ENCODE measurements at places on chromosomes 6 and 20.

DNA sequence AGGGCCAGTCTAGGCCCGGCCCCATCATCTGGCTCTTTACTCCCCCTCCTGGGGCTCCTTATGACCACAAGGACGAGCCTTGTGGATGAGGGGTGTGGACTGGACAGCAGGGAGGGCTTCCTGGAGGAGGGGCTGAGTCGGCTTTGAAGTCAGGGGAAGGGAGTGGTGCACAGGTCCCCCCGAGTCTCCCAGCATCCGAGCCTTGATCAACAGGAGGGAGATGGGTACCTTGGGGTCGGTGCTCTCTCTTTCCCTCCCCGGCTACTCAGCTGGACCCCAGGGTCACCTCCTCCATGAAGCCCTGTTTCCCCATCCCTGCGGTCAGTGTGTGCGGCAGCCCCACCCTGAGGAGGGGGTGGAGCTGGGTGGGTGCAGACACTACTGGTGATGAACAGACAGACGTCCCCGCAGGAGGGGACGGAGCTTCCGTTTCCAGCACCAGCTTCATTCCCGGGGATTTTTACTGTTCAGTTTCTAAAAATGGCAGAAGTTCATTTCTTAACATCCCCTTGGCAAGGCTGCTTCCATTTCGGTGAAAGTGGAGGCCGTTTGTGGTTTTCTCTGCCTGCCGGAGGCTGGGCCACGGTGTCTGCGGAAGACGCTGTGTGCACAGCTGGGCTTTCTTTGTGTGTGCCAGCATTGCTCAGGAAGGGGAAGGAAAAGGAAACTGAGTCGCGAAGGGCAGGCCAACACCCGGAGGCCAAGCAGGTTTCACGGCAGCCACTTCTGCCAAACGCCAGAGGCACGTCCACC is 19.6 kb downstream of the NTSR1 start:
- no peak for DNase-seq

DNA sequence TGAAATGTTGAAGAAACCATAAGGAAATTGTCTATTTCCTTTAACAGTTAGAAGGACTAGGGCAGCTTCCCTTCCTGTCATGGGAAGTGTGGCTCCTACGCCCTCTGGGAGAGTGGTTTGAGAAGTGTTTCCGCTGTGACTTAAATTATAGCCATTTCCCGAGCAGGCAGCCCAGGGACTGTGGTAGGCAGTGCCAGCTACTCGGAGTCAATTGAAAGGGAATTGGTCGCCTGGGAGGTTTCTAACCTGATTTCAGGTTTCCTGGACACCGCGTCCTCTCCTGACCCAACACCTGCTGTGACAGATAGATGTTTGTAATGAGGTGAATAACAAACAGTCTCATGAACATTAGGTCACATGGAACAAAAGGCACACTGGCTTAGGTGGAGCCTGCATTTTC is 256.1 kb upstream of the PLCB4 start:
- DNase-seq: no peak

DNA sequence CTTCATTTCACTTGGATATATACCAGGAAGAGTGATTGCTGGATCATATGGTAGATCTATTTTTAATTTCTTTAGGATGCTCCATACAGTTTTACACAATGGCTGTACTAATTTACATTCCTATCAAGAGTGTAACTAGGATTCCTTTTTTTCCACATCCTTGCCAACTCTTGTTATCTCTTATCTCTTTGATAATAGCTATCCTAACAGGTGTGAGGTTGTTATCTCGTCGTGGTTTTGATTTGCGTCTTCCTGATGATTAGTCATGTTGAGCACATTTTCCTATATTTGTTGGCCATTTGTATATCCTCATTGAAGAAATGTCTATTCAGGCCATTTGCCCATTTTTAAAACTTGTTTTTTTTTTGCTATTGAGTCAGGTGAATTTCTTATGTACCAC is 552.4 kb downstream of the RFPL4B start:
- DNase-seq: no peak

- DNase-seq: no peak
These were observed 6.1 kb upstream of the JARID2 start for GRCh38 chr6:15239616-15240364.

GRCh38 chr6:158595223-158595622 is 35.3 kb downstream of the TMEM181 start:
- no peak for DNase-seq

DNA sequence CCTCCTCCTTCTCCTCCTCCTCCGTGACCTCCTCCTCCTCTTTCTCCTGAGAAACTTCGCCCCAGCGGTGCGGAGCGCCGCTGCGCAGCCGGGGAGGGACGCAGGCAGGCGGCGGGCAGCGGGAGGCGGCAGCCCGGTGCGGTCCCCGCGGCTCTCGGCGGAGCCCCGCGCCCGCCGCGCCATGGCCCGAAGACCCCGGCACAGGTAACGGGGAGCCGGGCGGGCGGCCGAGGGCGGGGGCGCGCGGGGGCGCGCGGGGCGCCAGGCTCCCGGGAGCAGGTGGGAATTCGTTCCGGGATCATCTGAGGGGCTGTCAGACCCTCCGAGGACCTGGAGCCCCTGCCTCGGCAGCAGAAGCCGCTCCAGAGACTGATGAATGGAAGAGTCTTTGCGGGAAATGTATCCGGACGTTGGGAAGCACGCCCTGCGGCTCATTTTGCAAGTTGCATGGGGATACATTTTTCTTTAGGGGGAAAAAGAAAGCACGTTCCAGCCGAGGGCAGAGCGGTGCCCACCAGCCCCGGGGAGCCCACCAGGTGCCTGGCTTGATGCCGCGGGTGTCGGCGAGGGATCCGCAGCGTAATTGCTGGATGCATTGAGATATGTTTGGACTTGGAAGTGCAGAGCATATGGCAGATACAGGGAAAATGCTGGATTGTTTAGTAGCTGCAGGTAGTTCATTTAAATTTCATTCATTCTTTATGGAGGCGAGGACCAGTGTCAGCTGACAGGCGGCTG is 394 bp downstream of the MYB start:
- DNase-seq: no peak

- no peak for DNase-seq
These were observed 58.2 kb downstream of the CSE1L start for GRCh38 chr20:49104365-49104648.

- DNase-seq: no peak
These were observed 39.1 kb upstream of the SIRT5 start for GRCh38 chr6:13535306-13535705.

GRCh38 chr20:55216525-55217242 is 741.3 kb downstream of the DOK5 start:
- DNase-seq: no peak

GRCh38 chr20:64183313-64183712 is 19.1 kb downstream of the MYT1 start:
- DNase-seq: no peak

- DNase-seq: no peak
These were observed 68.0 kb downstream of the CYP39A1 start for GRCh38 chr6:46584586-46584985.

- no peak for DNase-seq
These were observed 81.3 kb upstream of the CCDC28A start for GRCh38 chr6:138692058-138692977.

DNA sequence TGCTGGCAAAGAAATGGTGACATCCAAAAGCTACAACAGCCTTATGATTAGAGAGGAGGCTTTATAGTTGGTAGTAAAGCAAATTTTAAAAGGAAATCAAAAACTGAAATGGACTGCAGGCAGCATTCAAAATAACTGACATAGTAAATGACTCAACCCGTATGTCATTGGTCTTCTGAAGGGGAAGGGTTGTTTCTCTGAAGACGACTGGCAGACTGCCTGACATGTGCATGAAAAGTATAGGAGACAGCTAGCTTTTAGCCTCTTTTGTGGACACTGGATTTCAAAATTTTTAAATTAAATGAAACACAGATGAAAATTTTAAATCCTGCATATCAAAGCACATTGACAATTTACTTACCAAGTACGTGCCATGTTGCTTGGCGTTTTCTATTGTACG is 90.7 kb downstream of the TRMT6 start:
- DNase-seq: no peak

GRCh38 chr6:139239064-139239463 is 52.7 kb downstream of the TXLNB start:
- DNase-seq: no peak

GRCh38 chr6:134636186-134636799 is 313.6 kb downstream of the ALDH8A1 start:
- DNase-seq: peak; percentile 20

DNA sequence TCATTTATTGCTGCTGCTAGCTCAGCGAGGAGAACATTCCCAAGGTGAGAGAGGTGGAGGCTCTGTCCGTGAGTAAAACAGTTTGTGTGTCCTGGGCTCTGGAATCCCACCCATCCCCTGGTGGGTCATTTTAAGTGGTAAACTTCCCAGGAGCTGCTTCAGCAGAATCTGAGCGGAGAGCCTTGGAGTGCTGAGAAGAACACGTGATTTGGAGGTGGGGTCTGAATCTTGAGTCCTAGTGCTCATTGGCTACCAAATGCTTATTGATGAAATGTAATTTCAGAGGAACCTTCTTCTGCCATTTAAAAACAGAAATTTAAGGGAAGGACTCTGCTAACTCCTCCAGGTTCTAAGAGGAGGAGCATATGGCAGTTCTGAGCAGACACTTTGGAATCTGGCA is 132.4 kb downstream of the CDH26 start:
- no peak for DNase-seq

DNA sequence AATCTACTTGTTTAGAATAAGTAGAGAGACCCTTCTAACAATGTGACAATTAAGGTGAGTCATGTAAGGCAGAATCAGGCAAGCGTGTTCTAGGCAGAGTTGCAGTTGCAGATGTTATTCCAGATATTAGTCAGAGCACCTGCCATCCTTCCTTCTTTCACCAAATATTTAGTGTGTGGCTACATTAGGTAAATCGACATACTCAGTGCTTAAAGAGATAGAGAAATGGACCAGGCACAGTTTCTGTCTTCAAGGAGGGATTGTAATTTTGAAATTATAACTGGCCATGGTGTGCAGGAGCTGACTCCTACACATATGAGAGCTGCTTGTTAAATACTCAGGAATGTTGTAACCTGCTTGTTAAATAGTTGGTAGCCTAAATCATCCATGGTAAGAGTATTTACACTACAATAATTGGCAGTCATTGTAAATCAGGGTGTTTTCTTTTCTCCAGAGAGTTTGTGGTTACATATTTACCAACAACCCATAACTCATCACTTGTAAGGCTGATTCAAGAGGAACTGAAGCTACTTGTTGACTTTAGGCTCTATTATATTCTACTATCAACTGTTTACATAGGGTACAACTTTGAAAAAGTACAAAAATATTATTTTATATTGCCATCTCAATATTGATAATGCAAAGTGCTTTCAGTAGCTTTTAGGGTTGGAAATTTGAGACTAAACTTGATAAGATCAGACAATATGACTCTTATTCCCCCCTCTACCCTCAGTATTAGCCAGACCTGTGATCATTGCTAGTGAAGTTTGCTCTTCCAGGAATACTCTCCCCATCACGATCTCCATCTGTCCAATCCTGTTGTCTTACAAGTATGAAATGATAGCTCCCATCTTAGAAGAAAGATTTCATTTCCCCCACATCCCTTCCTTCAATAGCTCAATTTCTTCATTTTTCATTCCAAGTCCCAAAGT is 607.1 kb downstream of the COL12A1 start:
- DNase-seq: no peak

DNA sequence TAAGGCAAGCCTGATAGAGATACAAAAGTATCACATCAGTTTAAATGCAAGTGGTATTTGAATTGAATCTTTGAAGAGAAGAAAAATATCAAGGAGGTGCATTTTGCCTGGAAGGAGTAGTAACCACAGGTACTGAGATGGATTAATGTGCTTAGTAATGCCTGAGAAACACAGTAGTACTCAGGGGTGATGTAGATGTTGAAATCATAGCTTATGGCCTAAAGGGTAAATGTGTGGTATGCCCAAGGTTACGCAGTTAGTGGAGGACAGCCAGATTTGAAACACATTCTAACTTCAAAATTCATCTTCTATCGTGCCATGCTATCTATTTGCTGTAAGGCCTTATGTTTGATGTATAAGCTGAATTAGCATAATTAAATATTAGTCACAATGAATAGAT is 55.9 kb downstream of the STXBP5 start:
- DNase-seq: no peak

- no peak for DNase-seq
These were observed 4.7 kb downstream of the GSTA4 start for GRCh38 chr6:52990342-52990741.

DNA sequence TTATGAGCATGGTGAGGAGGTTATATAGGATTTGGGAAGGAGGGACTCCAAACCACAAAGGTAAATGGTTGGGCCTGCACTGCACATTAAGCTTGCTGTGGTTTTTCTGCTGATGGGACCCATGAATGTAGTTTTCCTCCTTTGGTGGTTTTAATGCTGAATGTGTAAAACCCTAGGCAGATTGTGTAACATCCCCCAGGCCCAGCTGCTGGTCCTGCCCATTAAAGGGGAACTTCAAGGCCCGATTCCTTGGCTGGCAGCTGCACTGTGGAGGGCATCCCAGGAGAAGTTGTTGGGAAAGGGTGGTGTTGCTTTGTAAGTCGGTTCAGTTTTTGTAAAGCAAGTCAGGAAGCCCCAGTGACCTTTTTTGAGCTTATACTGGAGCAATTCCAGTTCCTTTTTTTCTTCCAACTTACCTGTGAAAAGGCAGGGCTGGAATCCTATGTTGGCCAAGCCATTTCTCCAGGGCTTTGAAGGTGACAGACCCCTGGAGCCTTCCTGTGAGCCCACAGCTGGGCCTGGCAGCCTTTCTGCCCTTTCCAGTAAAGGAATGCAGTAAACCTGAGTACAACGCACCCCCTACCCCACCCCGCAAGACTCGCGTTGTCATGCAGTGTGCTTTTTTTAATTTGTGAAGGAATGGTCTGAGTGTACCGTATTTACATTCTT is 43.1 kb upstream of the NAA20 start:
- DNase-seq: no peak

- DNase-seq: no peak
These were observed 295.6 kb upstream of the PLN start for GRCh38 chr6:118252474-118252873.

DNA sequence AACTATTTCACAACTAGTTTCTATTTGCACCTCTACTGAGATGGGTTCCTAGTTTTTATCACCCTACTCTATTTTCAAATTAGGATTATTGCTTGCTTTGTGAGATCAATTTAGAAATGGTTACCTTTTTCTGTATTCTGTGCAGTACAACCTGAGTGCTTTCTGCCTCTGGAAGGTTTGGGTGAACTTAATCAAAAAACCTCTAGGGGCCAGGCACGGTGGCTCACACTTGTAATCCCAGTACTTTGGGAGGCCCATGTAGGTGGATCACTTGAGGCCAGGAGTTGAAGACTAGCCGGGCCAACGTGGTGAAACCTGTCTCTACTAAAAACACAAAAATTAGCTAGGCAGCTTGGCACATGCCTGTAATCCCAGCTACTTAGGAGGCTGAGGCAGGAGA is 63.3 kb downstream of the SCAF8 start:
- DNase-seq: no peak

GRCh38 chr6:145155873-145156782 is 579.2 kb downstream of the EPM2A start:
- no peak for DNase-seq

GRCh38 chr6:127877231-127877630 is 23.6 kb downstream of the THEMIS start:
- DNase-seq: no peak
